Stimulated activated CD4-positive, alpha-beta T cell treated with anti-CD3 and anti-CD28 coated beads, Interleukin-15, amount 100 ng/mL, for 48 hours (primary cell): ENCODE measurements at places on chromosomes 6 and 20.

- no peak for DNase-seq
These were observed 1.6 kb downstream of the DSP start for GRCh38 chr6:7542874-7543624.

GRCh38 chr6:157194643-157195042 lies 128.7 kb downstream of the TMEM242 start:
- DNase-seq: no peak

- no peak for DNase-seq
These were observed 158.6 kb upstream of the TNFAIP3 start for GRCh38 chr6:137708481-137708880.

DNA sequence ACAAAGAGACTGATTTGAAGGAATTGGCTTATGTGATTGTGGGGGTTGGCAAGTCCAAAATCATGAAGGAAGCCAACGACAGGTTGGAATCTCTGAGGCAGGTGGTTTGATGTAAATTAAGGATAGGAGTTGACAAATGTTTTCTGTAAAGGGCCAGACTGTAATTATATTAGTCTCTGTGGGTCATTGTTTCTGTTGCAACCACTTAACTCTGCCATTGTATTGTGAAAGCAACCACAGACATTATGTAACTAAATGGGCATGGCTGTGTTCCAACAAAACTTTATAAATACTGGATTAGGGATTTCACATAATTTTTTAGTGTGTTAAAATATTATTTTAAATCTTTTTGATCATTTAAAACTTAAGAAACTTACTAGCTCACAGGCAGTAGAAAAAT lies 199.2 kb upstream of the MYLIP start:
- no peak for DNase-seq

GRCh38 chr20:43043887-43044286 lies 145.8 kb downstream of the PTPRT start:
- no peak for DNase-seq

DNA sequence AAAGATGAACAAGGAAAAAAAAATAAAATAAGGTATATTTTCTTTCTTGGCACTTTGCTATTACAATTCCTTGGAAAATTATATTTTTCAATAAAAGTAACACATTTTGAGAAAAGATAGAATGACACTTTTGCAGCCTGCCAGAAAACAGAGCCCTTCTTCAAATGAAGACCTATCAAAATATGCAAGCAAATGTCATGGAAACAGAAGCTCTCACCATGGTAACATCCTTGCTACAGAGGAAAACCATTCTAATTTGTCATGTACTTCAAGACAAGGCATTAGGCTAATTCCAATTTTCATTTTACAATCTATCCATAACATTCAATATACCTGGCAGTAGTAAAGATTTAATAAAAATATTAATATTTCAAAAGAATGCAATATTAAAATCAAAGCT lies 177.9 kb downstream of the RNGTT start:
- no peak for DNase-seq

DNA sequence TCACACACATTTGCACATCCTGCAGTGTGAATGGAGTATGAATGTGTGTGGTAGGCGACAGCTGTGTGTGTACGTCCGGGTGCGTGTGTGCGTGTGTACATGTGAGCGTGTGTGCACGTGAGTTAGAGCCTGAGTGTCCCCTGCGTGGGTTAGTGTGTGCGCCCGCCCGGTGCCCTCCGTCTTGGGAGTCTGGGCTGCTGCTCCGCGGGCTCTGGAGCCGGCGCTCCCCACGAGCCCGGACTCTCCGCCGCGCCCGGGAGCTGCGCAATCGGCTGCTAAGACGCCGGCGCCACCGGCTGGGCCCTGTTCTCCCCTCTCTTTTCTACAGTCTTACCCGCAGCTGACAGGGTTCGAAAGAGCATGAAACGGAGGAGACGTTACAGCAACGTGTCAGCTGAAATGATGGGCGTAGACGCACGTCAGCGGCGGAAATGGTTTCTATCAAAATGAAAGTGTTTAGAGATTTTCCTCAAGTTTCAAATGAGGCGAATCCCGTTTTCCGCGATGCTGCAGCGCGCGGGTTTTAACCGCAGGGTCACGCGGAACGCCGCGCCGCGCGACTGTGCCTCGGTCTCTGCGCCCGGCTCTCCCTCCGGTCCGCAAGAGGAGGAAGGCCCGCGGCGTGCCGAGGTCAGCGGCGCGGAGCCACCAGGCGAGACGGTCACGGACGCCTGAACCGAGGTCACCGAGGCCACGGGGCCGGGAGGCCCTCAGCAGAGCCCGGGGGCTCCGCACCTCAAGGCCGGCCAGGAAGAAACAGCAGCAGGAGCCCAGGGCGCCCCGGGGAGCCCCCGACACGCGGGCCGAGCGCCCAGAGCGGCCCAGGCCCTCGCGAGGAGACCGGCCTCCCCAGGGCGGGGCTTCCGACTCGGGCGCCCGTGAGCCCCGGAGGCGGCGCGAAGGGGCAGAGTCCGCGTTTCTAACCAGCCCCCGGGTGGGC lies 95.3 kb upstream of the BHLHE23 start:
- DNase-seq: peak; percentile 55

GRCh38 chr6:106372838-106373501 lies 12.5 kb downstream of the CRYBG1 start:
- DNase-seq: no peak
